ENCODE measurements at places on chromosomes 16 and 17. TPM values are rescaled to one million over a fixed set of nuclear protein-coding genes. Genes with fewer than 3 reads are reported as not detected.

GRCh38 chr17:16304830-16305229, 48.4 kb downstream of the CENPV start:
- DNase-seq, result peak; percentile 41

GRCh38 chr16:29710227-29711219, 31.5 kb downstream of the QPRT start:
- DNase-seq, result peak; percentile 84

GRCh38 chr16:3819746-3820724, 60.5 kb downstream of the CREBBP start:
- DNase-seq, result peak; percentile 86

- peak; percentile 58 for DNase-seq
Observed at GRCh38 chr16:75789237-75789636, 62.9 kb upstream of the CPHXL start.

- DNase-seq, result no peak
Observed at GRCh38 chr17:43545383-43545632, 832 bp downstream of the ETV4 start.

CACNG4 gene
- 6.3 TPM for total RNA-seq
